ENCODE measurements at places on chromosomes 1 and 21.

GRCh38 chr1:29094433-29094832 is 29.3 kb downstream of the TMEM200B start:
- DNase-seq, result no peak

GRCh38 chr1:10796029-10796944 is at the start of gene CASZ1:
Gene CASZ1, minus strand, starts transcription at chr1:10796646. Its CDS starts 102,757 bp downstream, at chr1:10693889.
- peak; percentile 92 for DNase-seq

GRCh38 chr1:235068158-235069121 is 60.2 kb downstream of the TOMM20 start:
- DNase-seq, result no peak

DNA sequence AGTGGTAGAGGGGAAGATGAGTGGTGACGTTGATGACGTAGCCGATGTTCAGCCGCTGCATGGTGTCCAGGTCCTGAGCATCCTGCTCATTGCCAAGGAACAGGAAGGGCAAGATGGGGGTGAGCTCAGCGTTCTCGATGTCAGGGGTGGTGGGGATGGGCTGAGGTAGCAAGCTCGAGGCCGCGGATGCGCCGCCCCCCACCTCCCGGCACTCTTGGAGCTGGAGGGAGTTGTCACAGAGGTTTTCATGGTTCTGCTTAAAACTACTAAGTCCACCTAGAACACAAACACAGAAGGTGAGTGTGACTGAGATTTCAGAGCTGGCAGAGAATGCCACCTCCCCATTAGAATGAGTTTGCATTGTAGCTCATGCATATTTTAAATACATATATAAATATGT is 35.7 kb downstream of the DUSP10 start:
- DNase-seq, result no peak

- no peak for DNase-seq
Measured at GRCh38 chr1:24540906-24541710, 14.8 kb upstream of the NCMAP start.

DNA sequence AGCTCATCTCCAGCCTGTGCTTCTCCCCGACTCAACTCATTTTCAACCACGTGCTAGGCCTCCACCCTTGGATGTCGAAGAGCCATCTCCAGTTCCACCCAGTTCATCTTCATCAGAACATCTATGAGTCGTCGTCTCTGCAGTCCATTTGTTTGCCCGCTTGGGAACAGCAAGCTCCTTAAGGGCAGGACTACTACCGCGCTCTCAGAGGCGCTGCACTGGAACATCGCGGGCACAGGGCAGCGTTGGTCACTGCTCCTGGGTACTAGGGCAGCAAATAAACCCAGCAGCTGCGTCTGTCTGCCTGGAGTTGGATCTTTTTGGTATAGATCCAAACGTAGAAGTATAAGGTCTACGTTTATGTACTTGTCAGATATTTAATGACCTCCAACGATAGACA is 478 bp upstream of the PRDM2 start:
- DNase-seq, result no peak

GRCh38 chr1:174448531-174448883 is 743 bp downstream of the GPR52 start:
- peak; percentile 5 for DNase-seq

DNA sequence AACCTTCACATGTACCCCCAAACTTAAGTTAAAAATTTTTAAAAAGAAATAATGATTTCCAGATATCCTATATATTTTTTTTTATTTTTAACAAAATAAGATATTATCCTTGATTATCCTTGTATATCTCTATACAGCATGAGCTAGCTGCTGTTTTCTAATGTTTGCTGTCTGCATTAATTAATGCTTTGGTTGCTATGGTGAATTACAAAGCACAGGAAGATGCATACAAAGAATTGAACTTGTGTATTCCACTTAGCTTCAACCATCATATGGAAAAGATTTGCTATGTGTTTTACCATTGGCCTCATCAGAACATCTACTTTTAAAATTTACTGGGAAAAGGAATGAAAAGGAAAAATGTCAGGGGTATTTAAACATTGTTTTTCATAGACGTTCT is 35.4 kb downstream of the VPS45 start:
- no peak for DNase-seq

- peak; percentile 75 for DNase-seq
Measured at GRCh38 chr1:205484985-205485967, 19.2 kb upstream of the CDK18 start.

GRCh38 chr21:31253684-31254083 is 90.4 kb downstream of the TIAM1 start:
- no peak for DNase-seq

GRCh38 chr1:203702130-203702577 is 62.8 kb upstream of the LAX1 start:
- DNase-seq, result peak; percentile 58

GRCh38 chr1:5389101-5389885 is 602.9 kb downstream of the NPHP4 start:
- DNase-seq, result no peak

GRCh38 chr21:36511484-36512220 is 31.7 kb upstream of the CLDN14 start:
- no peak for DNase-seq

DNA sequence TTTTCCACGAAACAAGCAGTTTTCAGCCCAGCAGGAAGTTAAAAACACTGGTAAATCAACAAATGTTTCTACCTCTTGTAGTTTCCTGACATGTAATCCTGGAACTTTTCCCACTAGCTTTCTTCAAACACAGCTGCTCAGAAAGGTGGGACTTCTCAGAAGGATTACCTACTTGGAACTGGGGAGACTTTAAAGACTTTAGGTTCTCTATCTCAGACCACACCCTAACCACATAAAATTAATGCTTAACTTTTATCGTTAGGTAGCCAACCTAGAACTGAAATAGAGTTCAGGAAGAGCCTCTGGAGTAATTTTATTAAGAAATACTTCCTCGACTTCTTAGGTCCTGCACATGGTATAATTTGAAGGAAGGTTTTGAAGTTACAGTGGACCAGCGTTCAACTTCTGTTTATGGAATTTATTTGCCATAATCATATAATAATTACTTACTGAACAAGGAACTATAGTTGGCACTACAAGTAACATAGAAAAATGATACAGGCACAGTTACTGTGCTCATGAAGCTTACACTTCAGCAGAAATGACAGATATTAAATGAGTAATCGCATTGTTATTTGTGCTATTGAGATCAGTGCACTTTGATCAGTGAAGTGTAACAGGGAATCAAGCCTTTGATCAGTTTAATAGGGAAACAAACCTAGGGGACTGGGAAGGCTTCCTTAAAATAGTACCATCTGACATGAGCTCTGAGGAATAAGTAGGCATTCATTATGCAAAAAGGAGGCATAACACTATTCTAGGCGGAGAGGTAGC is at the start of gene BCL2L15:
TSS of gene BCL2L15 (minus strand) at position 180 of the 774 bp plus-strand sequence. CDS start 206 bp downstream, outside the sequence.
- no peak for DNase-seq

DNA sequence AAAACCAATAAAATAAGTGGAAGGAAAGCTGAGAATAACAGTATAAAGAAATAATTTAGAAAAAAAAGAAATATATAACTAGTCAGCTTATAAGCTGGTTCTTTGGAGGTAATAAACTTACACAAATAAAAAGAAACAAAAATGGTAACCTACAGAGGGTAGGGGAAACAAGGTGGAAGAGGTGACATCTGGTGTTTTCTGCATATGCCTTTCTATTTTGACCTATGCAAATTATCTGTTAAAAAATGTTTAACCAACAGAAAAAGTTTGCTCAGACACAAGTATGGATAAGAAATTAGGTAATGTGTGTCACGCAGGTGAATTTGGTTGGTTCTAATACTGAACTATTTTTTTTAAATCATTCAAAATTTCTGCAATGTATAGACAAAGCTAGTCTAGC is 53.6 kb upstream of the DMRTA2 start:
- no peak for DNase-seq

GRCh38 chr1:7680207-7680954 is 90.7 kb upstream of the VAMP3 start:
- DNase-seq, result peak; percentile 66

DNA sequence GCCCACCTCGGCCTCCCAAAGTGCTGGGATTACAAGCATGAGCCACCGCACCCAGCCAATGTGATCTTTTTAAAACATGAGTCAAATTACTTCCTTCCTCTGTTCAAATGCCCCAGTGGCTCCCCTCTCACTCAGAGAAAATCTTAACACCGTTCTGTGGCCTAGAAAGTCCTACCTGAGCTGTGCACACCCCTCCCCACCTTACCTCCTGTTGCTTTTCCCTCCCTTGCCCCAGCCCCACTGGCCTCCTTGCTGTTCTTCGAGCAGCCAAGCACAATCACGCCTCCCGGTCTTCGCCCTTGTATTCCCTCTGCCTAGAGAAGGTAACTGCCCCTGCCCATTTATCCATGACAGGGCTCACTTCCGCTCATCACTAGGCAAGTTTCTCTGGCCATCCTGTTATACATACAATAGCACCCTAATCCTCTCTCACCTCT is 62.6 kb upstream of the RPL11 start:
- no peak for DNase-seq

DNA sequence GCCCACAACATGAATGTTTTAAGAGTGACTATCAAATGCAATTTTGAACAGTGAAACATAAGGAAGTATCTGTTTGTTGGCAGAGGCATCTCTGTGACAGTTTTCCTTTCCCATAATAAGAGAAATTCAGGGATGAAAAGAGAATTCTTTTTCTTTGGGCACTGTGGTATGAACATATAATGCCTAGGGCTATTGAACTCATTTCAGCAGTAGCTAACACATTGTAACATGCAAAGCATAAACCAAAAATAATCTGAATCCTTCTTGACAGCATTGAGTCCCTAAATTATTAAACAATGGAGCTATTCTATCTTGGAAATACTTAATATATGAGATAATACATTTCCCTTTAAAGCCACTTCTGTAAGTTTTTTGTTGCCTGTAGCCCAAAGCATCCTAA is 633.0 kb upstream of the B3GALT2 start:
- no peak for DNase-seq

DNA sequence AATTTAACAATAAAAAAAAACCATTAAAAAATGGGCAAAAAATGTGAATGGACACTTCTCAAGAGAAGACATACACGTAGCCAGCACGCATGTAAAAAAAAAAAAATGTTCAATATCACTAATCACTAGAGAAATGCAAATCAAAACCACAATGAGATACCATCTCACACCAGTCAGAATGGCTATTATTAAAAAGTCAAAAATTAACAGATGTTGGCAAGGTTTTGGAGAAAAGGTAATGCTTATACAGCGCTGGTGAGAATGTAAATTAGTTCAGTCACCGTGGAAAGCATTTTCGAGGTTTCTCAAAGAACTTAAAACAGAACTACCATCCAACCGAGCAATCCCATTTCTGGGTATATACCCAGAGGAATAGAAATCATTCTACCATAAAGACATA is 1091.5 kb upstream of the B3GALT2 start:
- DNase-seq, result no peak

GRCh38 chr1:26283279-26283853 is 3.5 kb downstream of the SH3BGRL3 start:
- DNase-seq, result no peak

- DNase-seq, result peak; percentile 55
Measured at GRCh38 chr1:32345289-32345827, 9.3 kb upstream of the MARCKSL1 start.

- no peak for DNase-seq
Measured at GRCh38 chr1:44546403-44547053, 127.8 kb downstream of the TMEM53 start.

Measured in NCI-H1092 (cell line).